Stimulated activated CD8-positive, alpha-beta memory T cell treated with anti-CD3 and anti-CD28 coated beads, Interleukin-4, amount 100 ng/mL, for 24 hours (primary cell): ENCODE measurements at places on chromosomes 4 and X.

- DNase-seq: no peak
These were observed 1.2 kb upstream of the TMEM144 start for GRCh38 chr4:158208963-158209640.

- no peak for DNase-seq
These were observed 94.8 kb downstream of the DNAAF6 start for GRCh38 chrX:107301253-107301652.

GRCh38 chr4:32778025-32778424 lies 2057.9 kb downstream of the PCDH7 start:
- DNase-seq: no peak

DNA sequence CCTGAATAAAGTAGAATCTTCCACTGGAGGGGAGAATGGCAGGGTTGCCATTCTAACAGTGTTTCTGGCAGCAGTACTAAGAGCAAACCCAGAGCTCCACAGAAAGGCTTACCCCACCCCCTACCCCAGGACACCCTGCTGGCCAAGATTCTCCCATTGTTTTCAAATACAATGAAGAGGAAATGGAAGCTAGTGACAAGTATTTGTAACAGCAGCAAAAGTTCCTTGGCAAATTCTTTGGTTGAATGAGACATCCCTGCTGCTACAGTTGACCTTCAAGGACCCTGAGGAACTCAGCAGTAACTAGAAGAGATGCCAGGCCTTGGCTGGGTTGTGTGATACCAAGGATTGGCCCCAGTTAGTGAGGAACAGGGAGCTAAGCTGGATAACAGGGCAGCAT lies 124.2 kb upstream of the DGKK start:
- DNase-seq: no peak

DNA sequence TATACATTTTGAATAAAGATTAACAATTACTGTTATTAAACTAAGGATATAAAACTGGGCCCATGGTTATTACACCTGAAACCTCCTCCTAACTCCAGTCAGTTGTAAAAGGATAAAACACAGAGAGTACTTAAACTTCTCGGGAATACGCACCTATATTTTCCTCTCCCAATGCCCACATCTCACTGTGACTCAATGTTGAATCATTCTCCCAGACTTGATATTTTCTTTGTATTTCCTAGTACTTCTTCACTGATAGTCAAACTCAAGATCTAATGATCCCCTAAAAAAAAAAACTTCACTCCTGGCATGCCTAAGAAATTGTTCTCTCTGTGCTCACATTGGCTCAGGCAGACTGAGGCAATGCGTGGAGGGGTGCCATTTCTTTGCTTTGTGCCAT lies 212.5 kb upstream of the DKK2 start:
- DNase-seq: no peak

- DNase-seq: no peak
These were observed 121.6 kb upstream of the TBC1D9 start for GRCh38 chr4:140877781-140878180.

DNA sequence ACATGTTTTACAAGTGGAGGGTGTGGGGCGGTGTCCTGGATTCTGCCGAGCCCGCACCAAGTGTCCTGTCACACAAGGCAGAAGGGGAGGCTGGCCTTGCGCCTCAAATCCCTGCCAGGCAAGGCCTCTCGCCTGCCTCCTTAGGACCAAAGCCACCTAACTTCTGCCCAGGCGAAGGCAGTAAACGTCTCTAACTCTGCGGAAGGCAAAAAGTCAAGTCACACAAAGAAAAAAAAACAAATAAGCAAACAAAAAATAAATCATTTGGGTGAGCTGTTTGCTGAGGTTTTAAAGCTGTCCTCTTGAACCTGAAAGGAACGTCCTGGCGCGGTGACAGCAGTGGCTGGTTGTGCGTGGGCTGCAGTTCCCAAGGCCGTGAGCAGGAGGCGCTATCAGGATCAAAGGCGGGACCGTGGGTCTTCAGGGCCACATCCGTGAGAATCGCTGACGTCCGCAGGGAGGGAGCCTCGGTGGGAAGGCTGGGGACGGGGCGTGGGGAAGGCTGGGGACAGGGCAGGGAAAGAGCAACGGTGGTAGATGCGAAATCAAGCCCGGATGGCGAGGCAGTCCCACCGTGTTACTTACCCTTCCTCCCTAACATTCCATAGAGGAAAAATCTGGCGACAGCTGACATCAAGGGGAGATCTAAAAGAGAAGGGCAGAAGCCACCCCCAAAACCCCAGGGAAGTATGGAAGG lies 99.1 kb downstream of the TRAPPC11 start:
- DNase-seq: no peak

- DNase-seq: no peak
These were observed 56.5 kb downstream of the ANTXR2 start for GRCh38 chr4:80016506-80016905.
